ENCODE measurements at places on chromosomes 1 and 21.

- no peak for DNase-seq
Observed at GRCh38 chr1:174194461-174194860, 35.1 kb downstream of the RABGAP1L start.

- DNase-seq: no peak
Observed at GRCh38 chr21:18411565-18411964, 8.0 kb upstream of the TMPRSS15 start.

- no peak for DNase-seq
Observed at GRCh38 chr1:211543025-211543424, 35.9 kb downstream of the SLC30A1 start.

DNA sequence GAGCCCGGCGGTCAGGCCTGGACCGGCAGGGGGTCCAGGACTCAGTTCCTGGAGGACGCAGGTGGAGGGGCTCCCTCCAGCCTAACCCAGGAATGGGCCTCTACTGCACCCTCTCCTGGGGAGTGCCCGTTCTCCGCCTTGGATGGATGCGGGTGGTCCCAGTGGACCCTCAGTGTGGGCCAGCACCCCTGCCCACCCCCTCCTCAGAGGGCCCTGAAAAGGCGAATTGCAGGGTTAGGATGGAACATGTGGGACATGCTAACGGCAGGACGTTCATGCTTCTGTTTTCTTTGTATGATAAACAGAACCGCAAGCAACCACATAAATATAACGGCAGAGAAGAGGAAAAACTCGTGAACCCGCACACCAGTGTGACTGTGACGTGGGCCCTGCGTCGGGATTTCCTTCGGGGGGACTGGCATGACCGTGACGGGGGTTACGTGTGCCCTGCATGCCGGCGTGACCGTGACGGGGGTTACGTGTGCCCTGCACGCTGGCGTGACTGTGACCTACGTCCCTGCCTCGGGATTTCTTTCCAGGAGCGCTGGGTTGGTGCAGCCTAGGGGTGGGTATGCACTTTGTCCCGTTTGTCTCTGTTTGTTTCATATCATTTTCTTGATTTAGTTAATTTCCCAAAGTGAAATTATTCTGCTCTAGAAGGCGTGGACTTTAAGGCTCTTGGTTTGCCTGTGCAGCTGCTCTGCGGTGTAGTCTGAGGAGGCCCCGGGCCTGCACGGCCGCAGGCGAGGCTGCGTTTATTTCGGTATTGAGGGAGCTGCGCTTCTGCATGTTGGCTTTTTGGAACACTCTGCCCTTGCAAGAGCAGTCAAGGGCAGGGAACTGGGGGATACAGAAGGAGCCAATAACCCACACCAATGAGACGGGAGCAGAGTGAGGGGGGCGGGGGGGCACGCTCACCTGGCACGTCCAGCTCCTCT, 3.1 kb downstream of the FTCD start:
- no peak for DNase-seq

DNA sequence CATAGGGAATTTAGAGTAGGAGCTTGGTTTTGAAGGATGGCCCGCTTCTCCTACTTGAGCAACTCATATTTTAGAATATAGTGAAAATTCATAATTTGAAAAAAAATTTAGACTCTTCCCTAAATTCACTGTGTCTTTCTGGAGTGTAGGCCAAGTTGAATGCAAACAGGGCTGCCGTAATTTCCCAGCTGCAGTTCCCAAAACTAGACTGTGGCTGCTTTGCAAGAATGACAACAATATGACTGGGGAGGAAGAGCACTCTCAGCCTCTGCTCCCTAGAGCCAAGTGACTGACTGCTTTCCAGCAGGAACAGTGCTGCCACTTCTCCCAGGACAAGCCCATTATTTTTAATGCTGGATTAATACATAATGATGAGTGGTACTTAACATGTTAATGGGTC, 209.0 kb downstream of the RHOU start:
- DNase-seq: no peak

GRCh38 chr21:43355925-43356289, 71.0 kb downstream of the SIK1 start:
- DNase-seq: no peak

GRCh38 chr1:155219592-155220031, 11.1 kb downstream of the MTX1 start:
- DNase-seq: no peak

DNA sequence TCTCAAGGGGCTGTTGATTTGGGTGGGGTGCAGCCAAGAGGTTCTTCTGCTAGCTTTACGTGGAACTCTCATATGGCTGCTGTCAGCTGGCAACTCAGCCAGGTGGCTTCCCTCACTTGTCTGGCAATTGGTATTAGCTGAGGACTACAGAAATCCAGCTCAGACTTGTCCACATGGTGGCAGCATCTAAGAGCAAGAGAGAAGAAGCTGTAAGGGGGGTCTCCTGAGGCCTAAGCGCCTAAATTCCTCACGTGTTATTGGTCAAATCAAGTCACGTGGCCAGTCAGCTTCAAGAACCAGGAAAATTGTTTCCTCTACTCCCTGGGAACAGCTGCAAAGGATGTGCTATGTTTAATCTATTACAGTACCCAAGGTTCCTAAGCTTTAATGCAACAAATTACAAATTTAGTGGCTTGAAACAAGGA, 4.2 kb upstream of the DYRK3 start:
- DNase-seq: no peak

DNA sequence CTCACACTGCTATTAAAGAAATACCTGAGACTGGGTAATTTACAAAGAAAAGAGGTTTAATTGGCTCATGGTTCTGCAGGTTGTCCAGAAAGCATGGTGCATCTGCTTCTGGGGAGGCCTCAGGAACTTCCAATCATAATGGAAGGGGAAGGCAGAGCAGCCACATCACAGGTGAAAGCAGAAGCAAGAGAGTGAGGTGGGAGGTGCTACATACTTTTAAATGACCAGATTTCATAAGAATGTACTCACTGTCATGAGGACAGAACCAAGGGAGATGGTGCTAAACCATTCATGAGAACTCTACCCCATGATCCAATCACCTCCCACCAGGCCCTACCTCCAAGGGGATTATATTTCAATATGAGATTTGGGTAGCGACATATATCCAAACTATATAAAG, 55.7 kb downstream of the MRPL39 start:
- no peak for DNase-seq

GRCh38 chr1:209307846-209308245, 275.7 kb upstream of the CAMK1G start:
- DNase-seq: no peak

DNA sequence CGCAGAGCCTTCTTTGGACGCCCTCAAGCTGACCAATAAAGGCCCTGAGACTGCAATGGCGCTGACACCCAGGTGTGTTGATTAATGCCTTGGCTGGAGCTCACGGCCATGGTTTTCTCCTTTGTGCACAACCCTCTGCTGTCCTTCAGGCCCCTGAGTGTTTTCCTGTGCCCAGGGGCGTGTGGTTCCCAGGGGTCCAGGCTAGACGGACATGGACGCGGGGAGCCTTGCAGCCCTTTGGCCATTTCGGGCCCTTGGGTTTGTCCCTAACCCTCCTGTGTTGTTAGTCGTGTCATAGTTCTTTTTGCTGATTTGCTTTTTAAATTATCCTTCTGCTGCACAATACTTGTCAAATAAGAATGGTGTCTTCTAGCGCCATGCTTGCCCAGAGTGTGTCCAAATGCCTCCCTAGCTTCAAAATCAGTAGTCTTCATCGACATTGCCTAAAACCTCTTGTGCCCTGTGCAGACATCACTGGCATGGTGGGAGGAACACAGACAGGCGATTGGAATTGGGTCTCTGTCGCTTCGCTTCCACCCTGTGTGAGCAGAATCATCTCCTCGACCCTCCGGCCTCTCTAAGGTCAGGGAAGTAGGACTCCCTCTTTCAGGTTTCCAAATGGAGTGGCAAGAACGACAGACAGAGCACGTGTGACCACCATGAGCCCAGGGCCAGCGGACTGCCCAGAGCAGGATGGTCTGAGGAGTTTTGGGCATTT, 1.9 kb downstream of the KRTAP10-4 start:
- DNase-seq: no peak

DNA sequence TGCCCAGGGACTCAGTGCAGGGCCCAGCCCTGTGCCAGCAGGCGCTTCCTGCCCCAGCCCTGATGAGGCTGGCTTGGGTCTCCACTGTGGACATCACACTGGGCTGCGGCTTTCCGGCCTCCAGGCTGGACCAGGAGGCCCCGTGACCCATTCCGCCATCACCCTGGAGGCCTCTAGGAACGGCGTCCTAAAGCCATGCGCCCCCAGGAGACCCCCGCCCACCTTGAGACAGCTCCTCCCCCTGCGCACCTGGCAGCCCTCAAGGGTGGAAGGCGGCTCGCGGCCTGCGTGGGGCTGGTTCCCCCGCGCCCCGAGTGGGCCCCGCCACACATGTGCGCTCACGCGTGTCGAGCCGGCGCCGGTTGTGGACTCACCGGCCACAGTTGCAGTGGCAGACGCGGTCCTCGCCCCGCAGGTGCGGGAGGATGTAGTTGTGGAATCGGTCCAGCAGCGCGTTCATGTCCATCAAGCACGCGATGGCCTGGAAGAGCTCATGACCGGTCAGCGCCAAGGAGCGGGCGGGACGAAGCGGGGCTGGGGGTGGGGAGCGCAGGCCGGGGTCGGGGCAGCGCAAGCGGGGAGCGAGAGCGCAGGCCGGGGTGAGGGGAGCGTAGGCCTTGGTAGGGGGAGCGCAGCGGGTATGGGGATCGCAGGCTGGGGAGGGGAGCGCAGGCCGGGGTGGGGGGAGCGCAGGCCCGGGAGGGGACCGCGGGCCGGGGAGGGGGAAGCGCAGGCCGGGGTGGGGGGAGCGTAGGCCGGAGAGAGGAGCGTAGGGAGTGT, 924 bp downstream of the TMEM240 start:
- no peak for DNase-seq
